ENCODE measurements at places on chromosomes 4 and X.

- peak; percentile 21 for DNase-seq
Observed at GRCh38 chrX:104419211-104419610, 146.8 kb upstream of the IL1RAPL2 start.

- no peak for DNase-seq
Observed at GRCh38 chr4:78342125-78342524, 209.4 kb upstream of the ANXA3 start.

- DNase-seq: no peak
Observed at GRCh38 chr4:6074758-6075157, 56.5 kb upstream of the C4orf50 start.

DNA sequence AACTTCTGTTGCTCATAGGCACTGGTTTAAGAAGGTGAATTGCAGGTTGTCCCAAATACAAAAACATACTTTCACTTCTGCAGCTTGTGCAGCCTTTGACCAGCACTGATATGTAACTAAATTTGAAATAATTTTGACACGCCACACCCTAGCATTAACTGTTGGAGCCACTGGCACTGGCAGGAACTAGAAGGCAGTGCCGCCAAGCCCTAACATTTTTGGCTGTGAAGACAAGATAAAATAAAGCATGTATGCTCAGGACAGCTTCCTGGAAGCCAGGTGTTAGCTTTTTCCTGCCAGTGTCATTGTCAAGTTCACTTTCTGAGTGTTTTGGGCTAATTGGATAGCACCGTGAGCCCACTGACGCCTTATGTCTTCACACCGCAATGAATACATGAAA, 65.3 kb upstream of the FBXW7 start:
- DNase-seq: no peak

DNA sequence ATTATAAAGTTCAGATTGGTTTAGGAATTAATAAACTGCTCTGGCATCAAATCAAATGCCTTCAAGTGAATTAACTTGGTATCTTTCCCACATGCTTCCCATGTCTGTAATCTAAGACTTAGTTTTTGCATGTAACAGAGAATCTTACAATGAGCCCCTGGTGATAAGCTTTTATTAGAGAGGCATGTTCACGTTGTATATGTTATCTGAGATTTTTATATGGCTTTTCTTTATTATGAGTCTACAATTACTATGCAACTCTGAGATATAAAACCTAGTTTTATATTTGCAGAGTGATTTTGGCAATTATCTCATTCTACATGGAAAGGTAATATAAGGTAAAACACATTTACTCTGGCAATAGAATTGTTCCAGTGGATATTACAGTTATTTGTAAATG, 1578.4 kb upstream of the IGFBP7 start:
- DNase-seq: no peak

DNA sequence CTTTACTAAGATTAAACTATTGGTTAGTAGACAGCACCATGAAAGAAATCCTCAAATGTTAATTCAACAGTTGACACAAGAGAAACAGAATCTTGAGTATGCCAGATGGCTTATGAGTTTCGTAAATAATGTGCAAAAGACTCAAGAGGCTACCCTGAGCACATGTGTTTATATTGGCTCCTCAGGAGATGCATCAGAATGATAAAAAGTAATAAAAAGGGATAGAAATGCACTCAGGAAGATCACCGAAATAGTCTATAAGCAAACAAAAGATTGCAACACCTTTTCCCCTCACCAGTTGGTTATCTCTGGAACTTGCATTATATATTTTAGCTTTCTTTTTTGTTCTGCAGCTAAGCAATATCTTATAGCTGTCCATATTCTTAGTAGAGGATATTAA, 84.4 kb downstream of the SCFD2 start:
- DNase-seq: no peak

- peak; percentile 8 for DNase-seq
Observed at GRCh38 chrX:119784747-119785446, 6.5 kb downstream of the RPL39 start.

DNA sequence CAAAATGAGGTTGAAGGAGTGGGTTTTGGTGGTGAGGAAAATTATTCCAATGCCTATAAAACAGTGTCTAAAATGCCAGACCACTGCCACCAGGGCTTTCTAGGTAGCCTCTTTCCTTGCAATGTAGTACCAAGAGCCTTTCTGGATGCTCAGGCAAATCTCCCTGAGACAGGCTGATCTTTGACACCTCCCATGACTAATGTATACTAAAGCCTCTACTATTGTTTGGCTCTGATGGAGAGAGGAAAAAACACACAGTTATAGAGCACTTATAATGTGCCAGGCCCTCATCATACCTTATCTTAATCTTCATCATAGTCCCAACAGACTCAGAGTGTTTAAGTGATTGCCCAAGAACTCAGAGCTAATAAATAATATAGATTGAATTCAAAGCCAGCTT, 5.8 kb downstream of the MTMR8 start:
- DNase-seq: no peak

DNA sequence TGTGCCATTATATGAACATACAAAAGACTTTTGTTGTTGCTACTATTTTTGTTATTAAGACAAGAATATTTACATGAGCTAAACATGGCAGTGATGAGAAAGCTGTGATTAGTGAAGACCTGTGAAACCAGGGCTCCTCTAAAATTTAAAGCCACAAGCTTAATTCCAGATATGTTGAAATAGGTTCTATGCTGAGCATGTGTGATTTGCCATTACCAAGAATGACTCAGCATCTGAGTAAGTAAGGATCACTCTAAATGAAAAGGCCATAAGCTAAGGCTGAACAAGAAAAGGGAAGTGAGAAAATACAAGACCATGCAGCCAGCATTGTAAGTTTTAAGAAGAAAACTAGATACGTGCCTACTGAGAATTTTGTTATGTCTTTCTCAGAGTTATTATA, 75.9 kb upstream of the CAMK2D start:
- peak; percentile 93 for DNase-seq

DNA sequence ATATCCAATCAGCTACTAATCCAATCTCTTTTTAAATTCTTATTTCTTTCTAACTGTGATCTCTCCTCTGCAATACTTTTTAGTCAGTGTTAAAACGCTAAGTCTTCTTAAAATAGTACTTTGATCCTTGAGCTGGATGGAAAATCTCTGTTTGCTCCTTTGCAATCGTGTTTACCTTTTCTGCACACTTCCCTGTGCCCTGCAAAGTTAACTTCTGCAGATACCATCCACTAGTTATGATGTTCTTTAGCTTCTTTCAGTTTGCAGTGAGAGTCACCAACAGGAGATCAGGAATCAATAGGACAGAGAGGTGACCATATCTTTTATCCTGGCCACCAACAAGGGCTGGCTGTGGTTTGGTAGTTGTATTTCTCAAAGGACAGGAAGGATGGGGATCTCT, 391.5 kb downstream of the GASK1B start:
- DNase-seq: no peak

- no peak for DNase-seq
Observed at GRCh38 chr4:107423677-107424405, 296.2 kb downstream of the PAPSS1 start.

- DNase-seq: peak; percentile 62
Observed at GRCh38 chr4:89509708-89510281, 202.2 kb upstream of the GPRIN3 start.

- DNase-seq: no peak
Observed at GRCh38 chr4:89915937-89916336, 21.3 kb downstream of the MMRN1 start.

DNA sequence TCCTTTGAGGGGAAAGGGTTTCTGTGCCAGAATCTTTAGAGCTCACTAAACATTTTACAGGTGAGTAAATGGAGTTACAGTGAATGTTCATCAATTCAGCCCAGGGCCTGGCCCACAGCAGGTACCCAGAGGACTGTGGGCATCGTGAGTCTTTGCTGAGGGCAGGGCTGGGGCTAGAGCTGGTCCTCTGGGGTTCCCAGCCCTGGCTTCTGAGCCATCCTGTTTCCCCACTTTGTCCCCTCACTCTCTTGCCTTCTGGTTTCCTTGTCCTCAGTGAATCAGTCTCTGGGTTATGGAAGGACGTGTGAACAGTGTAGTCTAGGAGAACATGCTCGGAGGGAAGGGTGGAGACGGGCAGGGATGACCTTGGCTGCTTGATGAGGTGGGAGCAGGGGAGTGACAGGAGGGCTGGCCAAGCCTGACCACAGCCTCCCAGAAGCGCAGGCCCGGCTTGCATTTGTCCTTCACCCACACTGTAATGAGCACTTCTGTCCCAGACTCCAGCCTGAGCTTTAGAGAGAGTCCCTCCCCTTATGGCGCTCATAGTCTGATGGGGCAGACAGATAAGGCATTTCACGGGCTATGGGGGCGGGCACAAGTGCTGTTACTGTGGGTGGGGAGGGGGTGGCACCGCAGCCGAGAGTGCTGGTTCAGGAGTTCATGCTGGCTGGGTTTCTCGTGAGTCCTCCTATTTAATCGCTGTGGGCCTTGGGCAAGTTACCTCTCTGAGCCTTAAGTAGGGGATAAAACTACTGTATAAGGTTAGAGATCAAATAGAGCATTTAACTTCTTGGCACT, 17.3 kb downstream of the TBC1D14 start:
- peak; percentile 28 for DNase-seq

GRCh38 chrX:97616883-97617530, 733.3 kb downstream of the RPA4 start:
- peak; percentile 71 for DNase-seq

DNA sequence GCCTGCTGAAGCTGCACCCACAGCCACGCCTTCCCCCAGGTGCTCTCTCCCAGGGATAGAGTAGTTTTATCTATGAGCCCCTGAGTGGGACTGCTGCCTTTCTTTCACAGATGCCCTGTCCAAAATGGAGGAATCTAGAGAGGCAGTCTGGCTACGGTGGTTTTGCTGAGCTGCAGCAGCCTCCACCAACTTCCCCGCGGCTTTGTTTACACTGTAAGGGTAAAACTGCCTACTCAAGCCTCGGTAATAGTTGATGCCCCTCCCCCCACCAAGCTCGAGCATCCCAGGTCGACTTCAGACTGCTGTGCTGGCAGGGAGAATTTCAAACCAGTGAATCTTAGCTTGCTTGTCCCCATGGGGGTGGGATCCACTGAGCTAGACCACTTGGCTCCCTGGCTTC, 84.5 kb downstream of the PRKG2 start:
- DNase-seq: no peak

GRCh38 chr4:127641524-127641923, 8.8 kb downstream of the INTU start:
- DNase-seq: peak; percentile 25

DNA sequence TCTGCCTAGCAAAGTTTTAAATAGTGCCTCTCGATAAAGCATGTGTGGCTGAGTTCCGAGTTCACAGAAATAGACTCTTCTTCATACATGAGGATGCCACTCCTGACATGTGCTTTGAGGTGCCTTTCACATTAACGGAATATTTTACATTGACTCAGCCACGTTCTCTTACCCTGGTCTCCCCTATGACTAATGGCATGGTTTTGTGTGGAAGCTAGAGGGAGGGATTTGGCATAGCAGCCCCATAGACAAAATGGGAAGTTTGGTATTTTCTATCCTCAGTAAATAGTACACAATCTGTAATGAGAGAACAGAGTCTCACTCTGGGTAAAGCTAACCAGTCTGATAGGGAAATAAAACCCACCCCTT, 68.9 kb downstream of the PCDH19 start:
- DNase-seq: peak; percentile 37

DNA sequence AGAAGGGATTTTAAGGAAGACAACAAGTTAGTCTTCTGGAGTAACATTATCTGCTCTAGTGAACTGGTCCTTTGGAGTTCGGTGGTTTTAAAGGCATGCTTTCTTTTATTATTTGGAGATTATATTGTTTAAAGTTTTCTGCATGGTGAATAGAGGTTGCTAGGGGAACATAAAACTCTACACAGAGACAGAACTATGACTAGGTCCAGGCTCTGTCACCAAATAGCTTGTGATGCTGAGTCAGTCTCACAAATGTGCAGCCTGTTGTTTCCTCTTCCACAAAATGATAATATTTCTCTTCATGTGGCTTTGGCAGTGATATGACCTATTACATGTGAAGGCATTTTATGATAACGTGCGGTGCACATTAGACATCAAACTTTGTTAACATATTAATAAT, 132.6 kb downstream of the PACRGL start:
- DNase-seq: peak; percentile 56

GRCh38 chr4:1238676-1239000, 10.3 kb downstream of the CTBP1 start:
- DNase-seq: no peak

GRCh38 chr4:82201805-82202641, 171.8 kb downstream of the HNRNPD start:
- peak; percentile 44 for DNase-seq

DNA sequence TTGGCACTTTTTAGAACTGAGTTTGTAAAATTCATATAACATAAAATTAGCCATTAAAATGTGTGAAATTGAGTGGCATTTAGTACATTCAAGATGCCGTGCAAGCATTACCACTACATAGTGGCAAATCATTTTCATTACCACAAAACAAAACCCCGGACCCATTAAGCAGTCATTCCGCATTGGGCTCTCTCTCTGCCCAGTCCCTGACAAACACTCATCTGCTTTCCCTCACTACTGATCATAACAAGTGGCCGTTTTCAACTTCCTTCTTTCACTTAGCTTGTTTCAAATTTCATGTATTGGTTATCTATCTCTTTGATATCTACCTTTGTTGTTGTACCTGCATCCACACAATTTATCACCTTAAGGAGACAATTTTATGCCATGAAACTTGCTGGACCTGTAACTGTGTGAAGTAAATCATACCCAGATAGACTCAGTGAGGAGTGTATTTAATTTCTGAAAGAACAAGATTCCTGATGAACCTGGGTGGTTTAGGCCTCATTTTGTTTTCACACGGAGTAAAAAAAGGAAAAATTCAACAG, 202.1 kb downstream of the OR13H1 start:
- DNase-seq: no peak

DNA sequence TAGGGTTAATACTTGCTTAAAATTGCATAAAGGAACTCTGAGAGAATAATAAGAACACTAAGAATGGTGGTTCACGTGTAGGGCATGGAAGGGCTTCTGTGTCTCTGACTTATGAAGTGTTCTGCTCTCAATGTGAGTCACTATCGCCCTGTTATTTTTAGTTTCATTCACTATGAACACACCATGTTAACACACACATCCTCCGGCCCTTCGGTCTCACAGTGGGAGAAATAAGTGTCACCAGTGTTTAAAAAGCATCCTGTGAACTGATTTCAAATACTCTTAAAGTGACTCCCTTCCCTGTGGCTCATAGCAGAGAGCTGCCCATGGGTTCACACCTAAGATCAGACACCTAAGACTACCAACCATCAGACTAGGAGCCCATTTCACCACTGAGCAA, 33.8 kb upstream of the FGFBP2 start:
- no peak for DNase-seq

DNA sequence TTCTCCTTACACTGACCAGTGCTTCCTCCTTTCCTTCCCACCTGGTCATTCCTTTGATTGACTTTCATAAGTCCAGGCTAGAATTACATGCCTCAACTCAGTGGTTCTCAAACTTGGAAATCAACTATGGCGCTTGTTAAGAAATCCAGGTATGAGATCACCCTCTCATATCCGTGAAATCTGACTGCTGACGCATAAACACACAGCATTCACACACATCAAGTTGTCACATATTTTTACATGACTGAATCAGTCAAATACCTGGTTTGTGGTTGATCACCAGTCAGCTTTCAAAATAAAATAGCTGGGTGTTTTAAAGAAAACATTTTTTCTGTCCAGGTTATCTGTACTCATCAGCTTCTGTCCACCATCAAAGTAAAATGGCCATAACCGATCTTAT, 433.5 kb downstream of the AFF2 start:
- no peak for DNase-seq

- no peak for DNase-seq
Observed at GRCh38 chr4:94306713-94307112, 35.9 kb downstream of the HPGDS start.
